ENCODE measurements at places on chromosomes 5 and 9. TPM values are rescaled to one million over a fixed set of nuclear protein-coding genes. Genes with fewer than 3 reads are reported as not detected.
A peak's percentile ranks its signal among the peaks of the same experiment; 100 is the strongest.

GRCh38 chr9:79570448-79571308, 1.1 kb upstream of the TLE4 start:
- DNase-seq, result peak; percentile 71
- H3K27ac ChIP-seq, result peak overlapping the region; percentile 82
- H3K4me3 ChIP-seq, result peak overlapping the region; percentile 70
- H3K27me3 ChIP-seq, result no peaks in the 10 kb centered on the region
- H3K36me3 ChIP-seq, result peaks cover 6% of the 10 kb centered on the region

- peaks cover 49% of the 10 kb centered on the region for H3K27me3 ChIP-seq
- no peaks in the 10 kb centered on the region for H3K36me3 ChIP-seq
- H3K4me3 ChIP-seq, result no peak overlapping the region
- DNase-seq, result no peak
- no peaks in the 10 kb centered on the region for H3K4me1 ChIP-seq
These were observed 223.9 kb upstream of the DMRT1 start for GRCh38 chr9:617445-618085.

- H3K4me1 ChIP-seq, result peaks cover 23% of the 10 kb centered on the region
- H3K27me3 ChIP-seq, result no peaks in the 10 kb centered on the region
- no peak overlapping the region for H3K4me3 ChIP-seq
- H3K27ac ChIP-seq, result peak overlapping the region; percentile 82
These were observed 81.7 kb downstream of the ZNF354C start for GRCh38 chr5:179141867-179142266.

- H3K36me3 ChIP-seq, result no peaks in the 10 kb centered on the region
- DNase-seq, result no peak
- peaks cover 40% of the 10 kb centered on the region for H3K4me1 ChIP-seq
- no peak within 1 kb of the TSS for H3K27ac ChIP-seq
- no peak within 1 kb of the TSS for H3K4me3 ChIP-seq
These were observed at the start of gene ASS1 for GRCh38 chr9:130444565-130445221. TSS of gene ASS1 (plus strand) at chr9:130444961. CDS start at chr9:130452229, 7,268 bp downstream.

DNA sequence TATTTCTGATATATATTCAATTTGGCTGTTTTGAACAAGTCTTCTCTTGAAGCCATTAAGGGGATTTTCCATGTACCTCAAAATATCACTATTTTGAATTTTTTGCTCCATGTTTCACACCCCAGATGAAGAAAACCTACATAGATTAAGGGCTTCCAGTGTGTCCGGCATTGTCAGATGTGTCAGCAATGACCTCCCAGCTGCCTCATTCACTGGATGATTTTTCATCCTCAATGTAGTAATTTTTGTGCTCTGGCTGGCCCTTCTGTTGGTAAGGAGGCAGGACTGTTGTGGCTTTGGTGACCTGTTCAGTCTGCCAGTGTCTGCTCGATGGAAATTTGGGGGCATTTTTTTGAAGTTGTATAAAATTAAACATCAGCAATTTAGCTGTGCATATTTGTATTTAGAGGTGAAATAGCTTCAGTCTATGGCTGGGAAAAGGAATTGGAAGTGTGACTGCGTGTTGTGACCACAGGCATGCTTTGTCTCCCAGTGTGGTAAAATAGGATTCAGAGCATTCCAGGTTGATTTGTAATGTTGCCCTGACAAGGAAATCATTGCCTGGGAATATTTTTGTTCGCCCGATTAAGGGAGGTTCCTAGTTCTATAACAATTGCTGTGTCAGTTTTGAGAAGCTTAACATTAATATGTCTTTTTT, 312.4 kb downstream of the ARHGEF28 start:
- no peaks in the 10 kb centered on the region for H3K4me1 ChIP-seq
- peak overlapping the region; percentile 94 for H3K27ac ChIP-seq
- no peaks in the 10 kb centered on the region for H3K27me3 ChIP-seq

- DNase-seq, result no peak
- H3K27ac ChIP-seq, result no peak overlapping the region
- no peaks in the 10 kb centered on the region for H3K36me3 ChIP-seq
- H3K4me1 ChIP-seq, result peaks cover 6% of the 10 kb centered on the region
- H3K4me3 ChIP-seq, result no peak overlapping the region
These were observed 92.0 kb downstream of the KCNT1 start for GRCh38 chr9:135794057-135794335.

DNA sequence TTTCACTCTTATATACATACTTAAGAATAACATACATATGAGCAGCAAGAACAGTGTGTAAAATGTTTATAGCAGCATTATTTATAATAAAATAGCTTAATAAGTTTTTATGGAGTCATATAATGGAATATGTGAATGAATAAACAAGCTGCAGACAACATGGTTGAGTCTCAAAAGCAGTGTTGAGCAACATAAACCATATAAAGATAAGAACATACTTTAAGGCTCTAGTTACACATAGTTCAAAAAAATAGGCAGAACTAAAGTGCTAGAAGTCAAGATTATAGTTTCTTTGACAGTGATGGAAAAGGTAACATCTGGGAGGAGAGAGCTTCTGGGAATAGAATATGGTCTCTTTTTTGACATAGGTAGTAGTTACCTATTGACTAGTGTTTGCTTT, 53.7 kb upstream of the ADAMTS19 start:
- DNase-seq, result no peak
- no peak overlapping the region for H3K4me3 ChIP-seq
- no peak overlapping the region for H3K27ac ChIP-seq
- H3K27me3 ChIP-seq, result no peaks in the 10 kb centered on the region
- H3K4me1 ChIP-seq, result no peaks in the 10 kb centered on the region
- H3K36me3 ChIP-seq, result no peaks in the 10 kb centered on the region

- H3K4me3 ChIP-seq, result no peak overlapping the region
- H3K36me3 ChIP-seq, result no peaks in the 10 kb centered on the region
- no peak for DNase-seq
- H3K4me1 ChIP-seq, result no peaks in the 10 kb centered on the region
- H3K27ac ChIP-seq, result no peak overlapping the region
These were observed 129.1 kb downstream of the PLK2 start for GRCh38 chr5:58330781-58331180.

GRCh38 chr5:123830575-123830974, 318.6 kb downstream of the CSNK1G3 start:
- no peak overlapping the region for H3K27ac ChIP-seq
- H3K4me1 ChIP-seq, result no peaks in the 10 kb centered on the region
- H3K4me3 ChIP-seq, result no peak overlapping the region
- H3K36me3 ChIP-seq, result no peaks in the 10 kb centered on the region

- no peaks in the 10 kb centered on the region for H3K27me3 ChIP-seq
- H3K36me3 ChIP-seq, result no peaks in the 10 kb centered on the region
These were observed 303.5 kb downstream of the PLK2 start for GRCh38 chr5:58156361-58156760.

DNA sequence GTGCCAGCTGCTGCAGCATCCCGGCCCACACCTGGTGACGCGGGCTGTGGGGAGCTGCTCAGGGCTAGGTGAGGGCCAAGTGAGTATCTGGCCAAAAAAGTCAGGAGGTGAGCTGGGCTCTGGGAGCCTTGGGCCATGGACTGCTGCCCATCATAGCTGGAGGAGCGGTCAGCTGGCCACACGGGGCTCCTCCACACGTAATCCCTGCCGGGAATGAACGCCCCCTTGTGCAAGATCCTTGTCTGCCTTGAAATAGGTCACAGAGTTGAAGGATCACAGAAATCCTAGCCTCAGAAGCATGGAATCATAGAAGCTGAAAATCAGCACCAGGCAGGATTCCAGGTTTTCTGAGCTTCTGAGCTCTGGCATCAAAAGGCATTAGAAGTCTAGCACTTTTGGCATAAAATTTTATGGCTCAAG, 16.8 kb upstream of the COL27A1 start:
- no peaks in the 10 kb centered on the region for H3K36me3 ChIP-seq
- H3K4me1 ChIP-seq, result no peaks in the 10 kb centered on the region
- DNase-seq, result no peak

Gene SOHLH1
- polyA plus RNA-seq, result not detected

Gene ECM2
- polyA plus RNA-seq, result 0.20 TPM

Gene STING1
- 98.4 TPM for polyA plus RNA-seq

Gene NRARP
- polyA plus RNA-seq, result 4.2 TPM

Gene IFNE
- 0.08 TPM for polyA plus RNA-seq

Gene KIF4B
- polyA plus RNA-seq, result 0.02 TPM

Measured in SK-N-SH (cell line).